ENCODE measurements at places on chromosomes 3 and 15.

GRCh38 chr15:67685008-67685599 is 140.2 kb upstream of the SKOR1 start:
- no peak for DNase-seq

DNA sequence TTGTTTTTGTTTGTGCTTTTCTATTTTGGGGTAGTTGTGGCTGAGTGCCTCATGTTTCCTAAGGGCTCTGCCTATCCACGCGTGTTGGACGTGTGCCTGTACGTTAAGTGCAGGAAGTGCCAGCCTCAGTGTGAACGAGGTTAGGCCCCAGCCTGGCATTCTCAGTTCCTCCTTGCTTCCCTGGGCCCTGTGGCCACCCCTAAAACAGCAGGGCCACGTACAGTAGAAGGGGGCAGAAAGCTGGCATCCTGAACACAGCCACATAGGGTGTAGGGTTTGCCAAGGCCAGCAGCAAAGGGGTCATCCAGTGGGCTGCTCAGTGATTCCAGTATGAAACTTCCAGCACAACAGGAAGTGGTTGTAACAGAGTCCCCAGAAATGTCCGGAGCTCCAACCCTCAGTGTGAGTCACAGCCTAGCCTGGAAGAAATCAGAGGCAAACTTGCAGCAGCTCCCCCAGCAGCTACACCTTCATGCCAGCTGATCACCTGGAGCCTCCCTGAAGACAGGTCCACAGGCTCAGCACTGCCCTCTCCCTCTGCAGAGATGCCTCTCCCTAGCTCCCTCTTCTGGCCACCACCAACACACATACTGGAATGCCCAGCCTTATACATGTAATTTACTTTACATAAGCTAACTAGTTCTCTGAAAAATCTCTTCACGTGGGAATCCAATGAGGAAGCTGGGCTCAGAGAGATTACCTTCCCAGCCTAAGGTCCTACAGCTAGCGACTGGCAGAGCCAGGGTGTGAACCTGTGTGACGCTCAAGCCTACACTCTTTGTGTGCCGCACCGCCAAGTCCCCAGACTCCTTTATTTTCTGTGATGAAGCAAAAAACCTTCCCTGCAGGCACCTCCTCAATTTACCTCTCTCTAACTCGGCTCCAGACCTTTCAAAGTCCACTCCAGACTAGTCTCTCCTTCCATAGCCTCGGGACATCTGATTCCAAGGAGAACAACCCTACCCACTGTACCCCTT is 26.6 kb downstream of the ILDR1 start:
- peak; percentile 22 for DNase-seq

DNA sequence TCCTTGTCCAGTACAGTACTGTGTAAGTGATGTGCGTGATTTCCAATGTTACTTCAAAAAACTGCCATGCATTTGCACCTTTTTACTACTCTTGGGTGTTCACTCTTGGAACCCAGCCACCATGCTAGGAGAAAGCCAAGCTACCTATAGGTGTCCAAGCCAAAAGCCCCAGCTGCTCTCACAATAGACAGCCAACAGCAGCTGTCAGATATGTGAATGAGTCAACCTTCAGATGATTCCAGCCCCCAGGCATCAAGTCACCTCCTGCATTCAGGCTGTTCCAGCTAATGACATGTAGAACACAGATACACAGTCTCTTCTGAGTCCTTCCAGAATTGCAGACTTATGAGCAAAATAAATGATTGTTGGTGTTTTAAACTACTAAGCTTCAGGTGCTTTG is 417.7 kb upstream of the TGFBR2 start:
- DNase-seq: no peak

GRCh38 chr3:179801856-179802255 is 149.0 kb downstream of the USP13 start:
- no peak for DNase-seq

GRCh38 chr3:190041333-190042041 is 79.2 kb downstream of the P3H2 start:
- DNase-seq: no peak

GRCh38 chr3:165827883-165828282 is 9.3 kb downstream of the BCHE start:
- no peak for DNase-seq

DNA sequence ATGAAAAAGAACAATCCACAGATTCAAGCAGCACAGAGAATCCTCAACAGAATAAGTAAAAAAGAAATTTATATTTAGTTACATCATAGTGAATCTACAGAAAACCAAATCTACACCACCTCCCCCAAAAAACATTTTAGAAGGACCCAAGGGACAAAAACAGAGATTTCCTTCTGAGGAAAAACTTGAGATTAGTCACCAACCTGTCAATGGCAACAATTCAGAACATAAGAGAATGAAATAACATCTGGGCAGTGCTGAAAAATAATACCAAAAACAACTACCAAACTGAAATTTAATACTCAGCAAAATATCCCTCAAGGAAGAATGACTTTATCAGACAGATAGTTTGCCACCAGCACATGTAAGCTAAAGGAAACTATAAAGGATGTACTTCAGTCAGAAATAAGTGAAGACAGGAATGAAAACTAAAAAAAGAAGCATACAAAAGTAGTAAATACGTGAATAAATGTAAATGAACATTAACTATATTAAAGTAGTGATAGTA is 260.7 kb downstream of the ULK4 start:
- no peak for DNase-seq

GRCh38 chr3:65678516-65678915 is 360.2 kb downstream of the MAGI1 start:
- no peak for DNase-seq

DNA sequence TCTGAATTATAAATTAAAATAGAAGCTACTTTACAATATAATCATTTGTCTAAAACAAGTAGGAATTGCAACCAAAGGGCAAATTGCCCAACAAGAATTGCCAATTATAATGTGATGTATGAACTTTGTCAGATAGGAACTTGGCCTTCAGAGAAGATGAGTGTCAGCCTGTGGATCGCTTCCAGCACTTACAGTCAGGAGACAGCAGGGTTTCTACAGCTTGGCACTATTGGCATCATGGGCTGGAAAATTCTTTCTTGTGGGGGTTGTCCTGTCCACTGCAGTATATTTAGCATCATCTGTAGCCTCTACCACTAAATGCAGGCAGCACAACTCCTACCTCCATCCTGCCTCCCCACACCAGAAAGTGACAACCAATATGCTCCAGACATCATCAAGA is 48.1 kb upstream of the CRBN start:
- no peak for DNase-seq

DNA sequence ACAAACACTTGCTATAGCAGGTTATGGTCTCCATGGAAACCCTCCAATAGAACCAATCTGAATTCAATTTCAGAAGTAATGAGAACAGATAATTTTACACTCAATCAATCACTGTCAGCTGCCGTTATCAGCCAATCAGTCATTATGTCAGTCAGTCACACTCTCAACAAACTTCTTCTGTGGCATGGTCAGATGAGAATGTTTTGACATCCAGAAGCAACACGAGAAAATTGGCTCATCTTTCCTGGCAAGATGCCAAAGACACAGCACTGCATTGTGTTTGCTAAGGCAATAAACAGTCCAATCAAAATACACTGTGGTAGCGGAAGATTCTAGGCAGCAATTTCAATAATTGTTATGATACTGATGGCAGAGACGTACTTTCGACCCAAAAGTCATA is 190.7 kb downstream of the RORA start:
- DNase-seq: no peak

DNA sequence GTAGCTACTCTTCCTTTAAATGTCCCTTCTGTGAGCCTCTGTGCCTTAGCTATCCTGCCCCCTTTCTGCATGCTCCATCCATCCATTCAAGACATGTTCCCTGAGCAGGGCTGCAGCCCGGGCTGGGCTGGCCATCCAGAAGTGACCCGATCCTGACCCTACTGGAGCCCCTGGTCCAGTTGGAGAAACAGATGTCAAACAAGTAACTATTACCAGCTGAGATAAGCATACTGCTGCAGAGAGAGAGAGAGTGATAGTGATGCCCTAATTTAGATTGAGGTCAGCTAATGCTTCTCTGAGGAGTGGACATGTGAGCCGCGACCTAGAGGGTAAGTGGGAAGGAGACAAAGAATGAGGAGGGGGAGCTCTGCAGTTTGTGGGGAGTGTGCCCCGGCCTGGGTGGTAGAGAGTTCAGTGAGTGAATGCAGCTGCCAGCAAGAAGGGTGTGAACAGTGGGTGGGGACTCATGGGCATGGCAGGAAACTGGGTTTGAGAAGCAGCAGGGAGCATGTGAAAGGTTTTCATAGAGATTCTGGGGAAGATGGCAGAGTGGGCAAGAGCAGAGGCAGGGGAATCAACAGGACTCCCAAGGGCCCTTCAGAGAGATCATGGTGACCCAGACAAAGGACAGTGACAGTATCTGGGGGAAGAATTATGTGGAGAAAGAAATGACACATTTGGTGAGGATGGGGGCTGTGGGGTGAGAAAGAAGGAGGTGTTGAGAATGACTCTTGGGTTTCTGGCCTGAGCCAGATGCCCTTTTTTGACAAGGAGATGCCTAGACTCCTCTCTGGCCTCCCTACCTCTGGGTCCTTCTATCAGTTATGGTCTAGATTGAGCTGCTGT is 44.9 kb downstream of the CHCHD6 start:
- DNase-seq: no peak
